ENCODE measurements at places on chromosomes 11 and 22.

GRCh38 chr11:19673924-19674729 lies 38.5 kb upstream of the NAV2 start:
- no peak for DNase-seq

- no peak for DNase-seq
Observed at GRCh38 chr11:120279502-120279901, 39.6 kb downstream of the POU2F3 start.

- DNase-seq = no peak
Observed at GRCh38 chr11:75946531-75947530, 131.8 kb downstream of the UVRAG start.

DNA sequence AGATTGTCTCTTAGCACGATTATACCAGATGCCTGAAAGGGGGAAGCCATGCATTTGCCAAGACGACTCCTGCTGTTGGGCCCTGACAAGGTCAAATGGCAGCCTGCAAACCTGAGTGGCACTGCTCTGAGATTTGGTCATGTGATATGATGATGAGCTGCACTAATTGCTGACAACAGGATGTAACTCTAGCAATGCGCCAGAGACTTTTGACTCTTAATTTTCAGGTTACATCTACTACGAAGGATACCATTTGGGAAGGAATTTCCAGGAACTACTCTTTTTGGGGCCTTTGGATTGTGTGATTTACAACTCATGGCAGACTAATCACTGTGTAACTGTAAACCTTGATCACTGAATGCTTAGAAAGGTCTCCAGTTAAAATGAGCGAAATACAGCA lies 13.1 kb downstream of the TREH start:
- no peak for DNase-seq

DNA sequence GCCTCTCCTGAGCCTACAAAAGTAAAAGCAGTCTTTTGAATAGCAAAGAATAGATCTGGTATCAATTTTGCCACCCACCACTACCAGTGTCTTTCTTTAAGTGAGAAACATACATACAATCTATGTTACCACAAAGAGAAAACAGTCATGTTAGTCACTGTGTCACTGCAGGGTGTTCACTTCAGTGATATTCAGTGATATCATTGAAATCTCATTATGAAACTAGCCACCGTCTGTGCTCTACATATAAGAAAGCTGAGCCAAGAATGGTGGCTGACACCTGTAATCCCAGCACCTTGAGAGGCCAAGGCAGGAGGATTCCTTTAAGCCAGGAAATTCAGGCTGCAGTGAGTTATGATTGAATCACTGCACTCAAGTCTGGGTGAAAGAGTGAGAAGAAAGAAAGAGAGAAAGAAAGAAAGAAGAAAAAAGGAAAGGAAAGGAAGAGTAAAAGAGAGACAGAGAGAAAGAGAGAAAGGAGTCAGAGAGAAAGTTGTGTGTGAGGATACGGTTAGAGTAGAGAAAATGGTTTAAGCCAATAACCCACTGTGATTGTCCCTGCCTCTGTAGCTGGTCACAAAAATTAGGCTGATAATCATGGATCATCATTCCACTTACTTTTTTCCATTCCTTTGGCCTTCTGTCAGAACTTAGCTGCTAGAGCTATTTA lies 847.1 kb downstream of the FAM181B start:
- no peak for DNase-seq

DNA sequence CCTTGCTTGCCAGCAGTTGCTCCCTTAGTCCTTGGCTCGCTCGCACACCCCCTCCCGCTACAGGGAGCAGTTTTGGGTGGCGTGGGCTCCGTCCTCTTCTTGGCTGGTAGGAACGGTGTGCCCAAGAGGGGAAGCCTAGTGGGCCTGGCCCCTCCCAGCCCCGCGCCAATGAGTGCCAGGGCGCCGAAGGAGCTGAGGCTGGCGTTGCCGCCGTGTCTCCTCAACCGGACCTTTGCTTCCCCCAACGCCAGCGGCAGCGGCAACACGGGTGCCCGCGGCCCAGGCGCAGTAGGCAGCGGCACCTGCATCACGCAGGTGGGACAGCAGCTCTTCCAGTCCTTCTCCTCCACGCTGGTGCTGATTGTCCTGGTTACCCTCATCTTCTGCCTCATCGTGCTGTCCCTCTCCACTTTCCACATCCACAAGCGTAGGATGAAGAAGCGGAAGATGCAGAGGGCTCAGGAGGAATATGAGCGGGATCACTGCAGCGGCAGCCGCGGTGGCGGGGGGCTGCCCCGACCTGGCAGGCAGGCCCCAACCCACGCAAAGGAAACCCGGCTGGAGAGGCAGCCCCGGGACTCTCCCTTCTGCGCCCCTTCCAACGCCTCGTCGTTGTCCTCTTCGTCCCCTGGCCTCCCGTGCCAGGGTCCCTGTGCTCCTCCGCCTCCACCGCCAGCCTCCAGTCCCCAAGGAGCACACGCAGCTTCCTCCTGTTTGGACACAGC lies 1.6 kb downstream of the C11orf87 start:
- DNase-seq = no peak

- DNase-seq = no peak
Observed at GRCh38 chr11:9493492-9493891, 32.7 kb downstream of the ZNF143 start.

DNA sequence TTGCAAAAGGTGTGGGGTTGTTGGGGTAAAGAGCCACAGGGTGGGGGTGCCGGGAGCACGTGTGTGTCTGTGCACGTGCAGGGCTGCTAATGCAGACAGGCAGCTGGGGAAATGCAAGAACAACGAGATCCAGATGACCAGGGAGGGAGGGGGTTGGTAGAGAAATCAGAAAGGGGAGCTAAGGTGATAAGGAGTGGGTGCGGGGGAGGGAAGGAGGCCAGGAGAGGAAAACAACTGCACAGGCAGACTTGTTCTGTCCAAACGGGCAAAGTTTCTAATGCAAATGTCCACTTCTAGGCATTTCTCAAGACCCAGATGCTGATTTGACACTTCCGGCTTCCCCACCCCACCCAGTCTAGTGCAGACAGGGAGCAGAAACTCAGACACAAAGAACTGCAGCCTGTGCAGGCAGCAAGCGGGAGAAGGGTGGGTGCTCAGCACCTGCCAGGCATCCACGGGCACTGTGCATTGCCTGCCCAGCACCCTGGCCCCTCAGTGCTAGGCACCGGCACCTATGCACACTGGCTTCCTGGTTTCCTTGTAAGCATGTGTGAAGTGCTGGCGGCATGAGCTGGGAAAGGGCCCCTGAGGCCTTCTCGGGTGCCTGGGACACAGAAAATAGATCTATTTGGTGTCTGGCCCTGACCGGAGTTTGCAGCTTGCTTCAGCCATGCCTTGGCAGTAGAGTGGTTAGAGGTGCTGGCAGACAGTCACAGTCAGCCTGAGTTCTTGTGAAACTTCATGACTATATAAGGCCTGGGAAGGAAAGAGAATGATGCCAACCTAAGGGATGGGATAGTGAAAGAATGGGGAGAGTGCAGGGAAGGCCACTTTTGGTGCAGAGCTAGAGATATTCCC lies 220.1 kb upstream of the SORL1-AS1 start:
- no peak for DNase-seq

DNA sequence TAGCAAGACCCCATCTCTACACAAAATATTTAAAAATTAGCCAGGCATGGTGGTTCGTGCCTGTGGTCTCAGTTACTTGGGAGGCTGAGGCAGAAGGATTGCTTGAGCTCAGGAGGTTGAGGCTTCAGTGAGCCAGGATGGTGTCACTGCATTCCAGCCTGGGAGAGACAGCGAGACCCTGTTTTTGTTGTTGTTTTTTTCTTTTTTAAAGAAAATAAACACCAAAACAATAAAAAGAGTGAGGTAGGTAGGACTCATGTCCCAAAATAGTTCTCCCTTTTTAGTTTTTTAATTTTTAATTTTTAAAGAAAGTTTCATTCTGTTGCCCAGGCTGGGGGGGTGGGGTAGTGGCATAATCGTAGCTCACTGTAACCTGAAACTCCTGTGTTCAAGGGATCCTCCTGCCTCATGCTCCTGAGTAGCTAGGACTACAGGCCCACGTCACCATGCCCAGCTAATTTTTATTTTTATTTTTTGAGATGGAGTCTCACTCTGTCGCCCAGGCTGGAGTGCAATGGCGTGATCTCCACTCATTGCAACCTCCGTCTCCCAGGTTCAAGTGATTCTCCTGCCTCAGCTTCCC lies 25.5 kb upstream of the MALAT1 start:
- DNase-seq = no peak

- no peak for DNase-seq
Observed at GRCh38 chr11:125128450-125128849, 17.0 kb upstream of the TMEM218 start.

DNA sequence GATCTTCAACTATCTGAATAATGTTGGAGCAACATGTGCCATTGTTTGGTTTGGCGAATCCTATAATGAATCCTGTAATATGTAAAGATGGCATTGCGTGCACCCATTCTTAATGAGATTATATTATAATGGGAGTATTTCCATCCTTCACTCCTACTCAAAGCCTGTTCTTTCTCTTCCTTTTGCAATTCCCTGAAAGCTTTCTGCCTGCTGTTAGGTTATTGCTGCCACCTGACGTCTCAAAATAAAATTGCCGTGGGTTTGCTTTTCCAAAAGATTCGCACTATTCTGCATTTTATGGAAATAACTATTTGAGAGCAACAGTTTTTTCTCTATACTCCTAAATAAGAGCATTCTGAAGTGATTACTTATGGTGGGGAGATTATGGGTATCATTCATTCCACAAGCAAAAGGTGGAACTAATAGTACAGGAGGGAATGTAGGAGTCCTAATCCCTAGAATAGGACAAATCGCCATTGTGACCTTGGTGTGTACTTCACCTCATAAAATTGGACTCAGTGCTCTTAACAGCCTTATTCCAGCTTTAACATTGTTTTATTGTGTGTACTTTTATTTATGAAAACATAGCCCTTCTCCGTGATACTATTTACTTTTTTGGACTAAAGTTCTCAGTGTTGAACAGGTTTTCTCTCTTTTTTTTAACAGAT lies 69.6 kb upstream of the ALKBH3 start:
- no peak for DNase-seq

DNA sequence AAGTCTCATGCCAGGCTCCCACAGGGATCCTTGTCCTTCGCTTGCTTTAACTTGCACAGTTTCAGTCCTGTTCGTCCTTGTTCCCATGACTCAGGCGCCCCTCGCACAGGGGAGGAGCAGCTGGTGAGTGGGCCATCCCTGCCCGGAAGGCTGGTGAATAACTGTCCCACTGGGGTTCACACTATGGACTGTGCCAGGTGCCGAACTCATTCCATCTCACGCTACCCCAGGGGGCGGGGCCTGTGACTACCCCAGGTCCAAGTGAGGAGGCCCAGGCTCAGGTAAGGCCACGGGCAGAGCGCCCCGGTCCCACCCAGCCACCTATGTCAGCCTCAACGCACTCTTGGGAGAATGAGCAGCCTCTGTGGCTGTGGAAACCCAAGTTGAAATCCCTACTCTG lies 7.2 kb upstream of the CARD10 start:
- no peak for DNase-seq

DNA sequence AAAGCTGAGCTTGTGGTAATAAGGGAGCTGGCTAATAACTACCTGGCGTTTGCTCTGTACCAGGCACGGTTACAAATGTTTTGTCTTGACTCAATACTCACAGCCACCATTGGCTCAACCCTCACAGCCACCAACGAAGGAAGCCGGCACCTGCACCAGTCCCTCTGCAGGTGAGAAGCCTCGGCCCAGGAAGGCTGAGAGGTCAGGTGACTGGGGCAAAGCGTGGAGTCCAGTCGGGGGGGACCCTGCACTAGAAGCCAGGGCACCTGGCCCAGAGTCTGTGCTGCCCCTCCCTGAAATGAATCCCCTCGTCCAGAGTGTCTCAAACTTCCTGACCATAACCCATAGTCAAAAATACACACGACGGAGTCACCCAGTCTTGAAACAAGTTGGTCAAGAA lies 90.1 kb downstream of the PHF21B start:
- DNase-seq = no peak

DNA sequence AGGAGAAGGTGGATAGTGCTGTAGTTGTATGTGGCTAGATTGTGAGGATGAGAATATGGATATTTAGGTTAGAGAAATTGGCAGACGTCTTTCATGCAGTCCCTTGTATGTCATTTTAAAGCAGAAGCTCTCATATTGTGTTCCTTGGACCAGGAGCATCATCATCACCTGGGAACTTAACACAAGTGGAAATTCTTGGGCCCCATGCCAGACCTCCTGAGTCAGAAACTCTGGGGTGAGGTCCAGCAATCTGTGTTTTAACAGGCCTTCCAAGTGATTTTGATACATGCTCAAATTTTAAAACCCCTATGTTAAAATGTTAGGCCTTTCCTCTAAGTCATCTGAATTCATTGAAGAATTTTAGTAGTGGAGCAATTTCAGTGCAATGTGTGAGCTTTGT lies 34.8 kb downstream of the JHY start:
- DNase-seq = no peak

GRCh38 chr22:33579448-33580093 lies 340.7 kb downstream of the LARGE1 start:
- no peak for DNase-seq

GRCh38 chr11:61609980-61610366 lies 29.1 kb upstream of the SYT7 start:
- no peak for DNase-seq

- no peak for DNase-seq
Observed at GRCh38 chr11:131483877-131484276, 113.5 kb downstream of the NTM start.

DNA sequence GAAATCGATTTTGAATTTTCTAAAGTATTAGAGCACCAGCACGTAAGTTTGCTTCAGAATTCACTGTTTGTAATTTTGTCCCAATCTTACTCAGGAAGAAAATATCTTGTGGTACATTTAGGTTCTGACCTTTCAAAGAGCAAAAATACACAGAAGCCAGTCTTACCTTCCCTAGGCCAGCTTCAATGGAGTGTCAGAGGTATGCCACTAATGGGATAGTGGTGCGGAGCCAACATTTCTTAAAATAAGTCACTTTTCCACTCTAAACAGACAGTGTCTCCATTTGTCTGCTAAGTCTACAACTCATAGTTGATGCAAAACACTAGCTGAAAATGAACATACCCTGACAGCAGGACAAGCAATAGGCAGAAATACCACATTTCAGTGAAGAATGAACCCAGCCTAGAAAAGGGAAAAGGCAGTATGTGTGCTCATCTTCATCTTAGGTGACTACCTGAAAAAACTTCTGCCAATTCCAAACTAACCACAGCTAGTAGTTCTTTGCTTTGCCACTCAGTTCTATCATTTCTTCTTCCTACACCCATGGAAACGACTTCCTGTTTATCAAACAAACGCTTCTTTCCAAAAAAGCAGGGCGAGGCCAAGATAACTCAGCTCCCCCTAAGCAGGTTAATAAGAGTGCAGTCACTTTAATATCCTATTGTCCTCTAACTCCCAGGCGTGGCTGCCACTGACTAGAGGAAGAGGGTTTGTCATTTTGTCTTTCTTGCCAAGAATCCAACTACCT lies 94.0 kb upstream of the APOA1 start:
- DNase-seq = no peak

DNA sequence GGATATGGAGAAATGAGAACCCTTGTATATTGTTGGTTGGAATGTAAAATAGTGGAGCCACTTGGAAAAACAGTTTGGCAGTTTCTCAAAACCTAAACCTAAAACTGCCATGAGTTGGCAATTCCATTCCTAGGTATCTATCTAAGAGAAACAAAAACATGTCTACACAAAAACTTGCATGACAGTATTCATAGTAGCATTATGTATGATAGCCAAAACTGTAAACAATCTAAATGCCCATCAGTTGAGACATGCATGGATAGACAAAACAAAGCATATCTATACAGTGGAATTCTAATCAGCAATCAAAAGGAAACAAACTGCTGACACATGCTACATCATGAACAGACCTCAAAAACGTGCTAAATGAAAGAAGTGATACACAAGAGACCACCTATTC lies 34.9 kb downstream of the TRAF6 start:
- no peak for DNase-seq
